NCI-H1930 (cell line): ENCODE measurements at places on chromosomes 6 and 20.

DNA sequence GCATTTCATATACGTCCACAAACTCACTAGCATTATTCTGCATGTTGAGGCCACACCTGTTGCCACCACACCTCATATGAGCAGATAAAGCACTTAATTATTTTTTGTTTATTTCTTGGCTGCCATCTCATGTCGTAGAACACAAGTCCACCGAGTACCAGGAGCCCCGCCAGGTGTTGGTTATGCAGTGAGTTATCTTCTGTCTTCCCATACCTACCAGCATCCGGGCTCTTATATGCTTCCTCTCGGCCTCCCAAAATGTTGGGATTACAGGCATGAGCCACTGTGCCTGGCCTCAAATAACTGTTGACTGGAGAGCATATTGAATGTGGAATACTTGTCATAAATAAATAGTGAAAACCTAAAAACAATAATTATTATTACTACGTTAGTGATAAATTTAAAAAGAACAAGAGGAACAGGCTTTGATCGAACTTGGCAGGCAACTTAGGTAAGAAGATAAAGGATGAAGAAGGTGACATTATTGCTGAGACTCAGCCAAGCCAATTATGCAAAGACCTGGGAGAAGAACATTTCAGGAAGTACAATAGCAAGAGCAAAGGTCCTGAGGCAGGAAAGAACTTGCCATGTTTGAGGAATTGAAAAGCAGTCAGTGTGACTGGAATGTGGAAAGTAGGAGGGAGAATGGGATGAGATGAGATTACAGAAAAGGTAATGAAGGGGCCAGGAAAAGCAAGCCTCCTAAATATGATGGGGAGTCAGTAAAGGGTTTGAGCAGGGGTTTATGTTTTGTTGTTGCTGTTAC lies 12.6 kb upstream of the SLC23A2 start:
- DNase-seq, result no peak

- peak; percentile 29 for DNase-seq
Observed at GRCh38 chr20:14879020-14879697, 541.7 kb upstream of the FLRT3 start.

- no peak for DNase-seq
Observed at GRCh38 chr6:106087548-106088325, 1.6 kb downstream of the PRDM1 start.

DNA sequence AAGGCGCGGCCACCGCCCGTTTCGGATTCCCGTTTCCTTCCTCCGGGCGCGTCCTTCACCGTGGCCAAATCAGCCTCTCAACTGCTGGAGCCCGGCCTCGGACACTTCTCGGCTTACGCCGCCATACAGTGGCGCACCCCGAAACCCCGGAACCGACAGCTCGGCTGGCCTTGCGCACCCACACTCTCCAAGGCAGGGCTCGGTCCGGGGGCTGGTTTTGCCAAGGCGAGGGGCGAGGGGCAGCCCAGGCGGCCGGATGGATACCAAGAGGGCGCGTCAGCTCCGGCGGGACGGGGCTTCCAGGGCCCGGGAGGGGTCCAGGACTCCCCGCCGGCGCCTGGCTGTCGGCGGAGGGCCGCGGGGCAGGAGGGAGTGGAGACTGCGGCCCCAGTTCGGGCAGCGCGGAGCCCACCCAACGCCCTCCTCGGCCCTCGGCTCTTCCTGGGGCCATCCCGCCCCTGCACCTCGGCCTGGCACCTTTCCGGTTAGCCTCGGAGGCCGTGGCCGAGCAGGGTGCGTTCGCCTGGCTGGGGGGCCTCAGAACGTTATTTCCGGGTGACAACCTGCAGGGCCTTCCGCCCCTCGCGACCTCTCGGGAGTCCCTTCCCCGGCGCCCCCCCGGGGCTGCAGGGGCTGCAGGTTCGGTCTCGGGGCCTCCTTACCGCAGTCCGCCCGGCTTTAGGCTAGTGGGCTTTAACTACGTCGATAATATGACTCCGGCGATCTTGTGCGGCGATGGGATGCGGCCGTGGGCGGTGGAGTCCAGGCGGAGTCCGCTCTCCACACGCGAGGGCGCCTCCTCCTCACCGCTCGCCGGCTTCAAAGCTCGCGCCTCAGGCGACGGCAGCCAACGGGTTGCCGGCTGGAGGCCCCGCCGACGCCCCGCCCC lies 697 bp upstream of the CEP43 start:
- no peak for DNase-seq

GRCh38 chr6:144617191-144617590 lies 332.1 kb downstream of the UTRN start:
- no peak for DNase-seq

DNA sequence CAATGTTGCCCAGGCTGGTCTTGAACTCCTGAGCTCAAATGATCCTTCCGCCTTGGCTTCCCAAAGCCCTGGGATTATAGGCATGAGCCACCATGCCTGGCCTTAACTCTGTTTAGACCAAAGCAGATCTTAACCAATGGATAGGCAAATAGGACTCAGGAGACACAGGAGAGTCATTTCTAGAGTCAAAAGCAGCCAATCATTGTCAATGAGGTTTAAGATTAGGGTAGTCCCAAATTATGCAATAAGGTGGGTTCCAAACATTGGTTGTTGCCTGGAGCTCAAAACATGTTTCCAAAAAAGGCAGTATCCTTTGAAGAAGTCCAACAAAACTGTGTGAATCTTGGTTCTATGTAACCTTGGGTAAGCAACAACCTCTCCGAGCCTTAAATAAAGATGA lies 95.7 kb upstream of the JARID2 start:
- DNase-seq, result no peak
